NCI-H446 (cell line): ENCODE measurements at places on chromosomes 7 and 10.

DNA sequence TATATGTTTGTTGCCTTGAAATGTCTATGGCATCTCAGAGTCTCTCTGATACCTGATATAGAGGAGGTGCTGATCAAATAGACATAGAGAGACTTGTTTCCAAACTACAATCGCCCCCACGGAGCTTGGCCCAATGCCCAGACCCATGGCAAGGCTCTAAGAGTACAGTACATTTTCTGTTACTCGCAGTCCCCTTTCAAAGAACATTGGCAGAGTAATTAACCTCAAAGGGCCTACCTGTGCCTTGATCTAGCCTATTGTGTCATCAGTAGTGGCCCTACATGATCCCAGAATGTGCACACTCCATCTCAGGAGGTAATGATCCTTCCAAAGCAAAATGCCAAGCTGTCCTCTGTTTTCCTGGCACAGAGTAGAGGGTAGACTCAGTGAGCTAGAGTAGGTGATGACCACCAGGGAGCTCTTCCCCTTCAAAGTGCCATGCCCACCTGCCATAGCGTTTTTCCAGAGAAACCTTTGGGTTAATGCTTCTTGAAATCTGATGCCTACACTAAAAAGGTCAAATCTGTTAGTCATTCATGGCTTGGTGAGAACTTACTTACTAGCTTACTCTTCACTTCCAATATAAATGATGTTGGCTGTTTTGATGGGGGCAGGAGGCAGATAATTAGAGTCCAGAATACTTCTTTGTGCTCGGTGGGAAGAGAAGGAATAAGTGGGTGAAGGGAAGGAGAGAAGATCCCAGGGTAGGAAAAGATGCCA is 41.2 kb upstream of the ACSL5 start:
- peak; percentile 7 for DNase-seq

DNA sequence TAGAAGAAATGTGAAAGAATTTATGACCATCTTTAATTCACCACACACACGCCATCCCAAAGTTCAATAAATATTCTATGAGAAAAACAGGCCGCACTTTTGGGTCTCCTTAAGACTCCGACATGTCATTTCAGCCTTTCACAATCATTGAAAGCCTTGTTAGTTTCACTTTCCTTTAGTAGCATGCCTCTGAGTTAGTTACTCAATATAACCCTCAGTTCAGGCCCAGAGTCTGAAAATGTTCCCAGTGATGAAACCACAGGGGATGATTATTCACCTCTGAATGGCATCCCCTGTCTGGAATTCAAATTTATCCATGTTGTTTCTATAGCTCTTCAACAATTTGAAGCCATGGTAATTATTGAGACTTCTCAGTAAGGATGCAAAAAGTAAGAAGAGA is 278.1 kb upstream of the NRP1 start:
- no peak for DNase-seq

GRCh38 chr10:101043363-101043707 is 12.3 kb downstream of the SFXN3 start:
- DNase-seq: no peak

GRCh38 chr7:40546616-40547501 is 412.1 kb downstream of the SUGCT start:
- no peak for DNase-seq

DNA sequence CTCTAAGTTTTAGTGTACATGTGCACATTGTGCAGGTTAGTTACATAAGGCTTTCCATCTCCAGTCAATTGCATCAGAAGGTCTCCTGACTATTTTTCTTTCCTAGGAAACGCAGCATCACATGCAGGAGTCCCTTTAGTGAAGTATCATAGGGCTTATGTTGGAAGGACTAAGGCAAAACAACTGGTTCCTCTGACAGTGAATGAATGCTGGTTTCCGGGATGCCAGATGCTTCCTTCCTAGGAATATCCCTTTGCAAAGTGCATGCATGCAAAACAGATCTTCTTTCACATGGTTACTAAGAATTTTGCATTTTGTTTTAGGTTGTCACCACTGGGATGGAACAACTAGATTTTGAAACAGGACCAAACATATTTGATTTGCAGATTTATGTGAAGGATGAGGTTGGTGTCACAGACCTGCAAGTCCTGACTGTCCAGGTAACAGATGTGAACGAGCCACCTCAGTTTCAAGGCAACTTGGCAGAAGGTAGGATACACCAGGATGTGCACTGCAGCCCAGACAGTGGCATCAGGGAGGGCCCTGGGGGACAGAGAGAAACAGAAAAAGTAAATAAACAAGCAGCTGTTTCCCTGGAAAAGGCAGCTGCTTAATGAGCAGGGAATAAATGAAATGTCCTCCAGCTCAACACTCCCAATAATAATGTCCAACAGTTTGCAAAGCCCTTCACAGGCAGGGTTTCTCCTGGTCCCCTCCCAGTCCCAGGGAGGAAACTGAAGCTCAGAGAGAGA is 17.8 kb downstream of the CDHR3 start:
- DNase-seq: no peak

DNA sequence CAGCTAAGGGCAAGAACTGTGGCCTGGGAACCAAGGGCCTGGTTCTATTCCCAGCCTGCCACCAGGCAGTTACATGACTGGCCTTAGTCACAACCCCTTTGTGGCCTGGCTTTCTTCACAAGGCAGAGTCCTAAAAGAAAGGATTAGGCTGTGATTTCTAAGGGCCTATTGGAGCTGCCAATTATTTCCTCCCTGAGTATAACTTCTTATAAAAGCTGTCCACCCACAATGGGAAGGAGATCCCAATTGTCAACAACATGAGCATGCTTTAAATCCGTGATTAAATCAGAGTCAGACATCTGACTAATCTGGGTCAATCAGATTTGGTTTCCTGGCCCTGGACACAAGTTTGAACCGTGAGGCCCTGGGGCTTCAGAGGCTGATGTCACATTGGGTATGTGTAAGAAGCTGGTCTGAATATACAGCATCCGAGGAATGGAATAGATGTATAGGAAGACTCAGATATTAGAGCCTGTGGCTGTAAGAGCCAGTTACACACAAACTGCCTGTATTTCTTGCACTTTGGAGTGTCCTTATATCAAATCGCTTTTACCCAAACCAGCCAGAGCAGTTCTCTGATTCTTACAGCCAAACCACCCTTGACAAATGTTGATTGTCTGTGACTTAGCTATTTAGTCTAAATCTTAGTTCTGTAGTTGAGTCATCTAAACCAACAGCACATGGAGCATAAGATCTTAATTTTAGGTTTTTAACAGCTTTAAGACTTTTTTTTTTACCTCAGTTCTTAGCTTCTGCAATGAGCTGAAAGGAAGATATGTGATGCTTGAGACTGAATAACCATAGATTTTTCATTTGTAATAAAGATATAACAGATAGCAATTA is 61.3 kb downstream of the ABCB4 start:
- DNase-seq: no peak

DNA sequence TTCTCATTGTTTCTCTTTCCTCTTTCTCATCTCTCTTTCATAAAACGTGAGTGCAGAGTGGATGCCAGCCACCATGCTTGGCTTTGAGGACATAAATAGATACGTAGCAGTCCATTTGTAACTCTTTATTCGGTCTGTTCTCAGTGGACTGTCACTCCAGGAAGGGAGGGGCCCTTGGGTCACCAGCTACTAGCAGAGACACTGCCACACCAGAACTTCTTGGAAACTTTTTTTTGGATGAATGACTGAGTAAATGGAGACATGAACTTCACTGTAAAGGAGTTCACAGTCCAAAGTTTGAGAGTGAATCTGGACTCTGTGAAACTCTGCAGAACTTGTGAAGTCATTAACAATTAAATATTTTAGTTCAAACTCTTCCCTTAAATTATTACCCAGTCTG is 20.2 kb downstream of the CHN2 start:
- DNase-seq: no peak

DNA sequence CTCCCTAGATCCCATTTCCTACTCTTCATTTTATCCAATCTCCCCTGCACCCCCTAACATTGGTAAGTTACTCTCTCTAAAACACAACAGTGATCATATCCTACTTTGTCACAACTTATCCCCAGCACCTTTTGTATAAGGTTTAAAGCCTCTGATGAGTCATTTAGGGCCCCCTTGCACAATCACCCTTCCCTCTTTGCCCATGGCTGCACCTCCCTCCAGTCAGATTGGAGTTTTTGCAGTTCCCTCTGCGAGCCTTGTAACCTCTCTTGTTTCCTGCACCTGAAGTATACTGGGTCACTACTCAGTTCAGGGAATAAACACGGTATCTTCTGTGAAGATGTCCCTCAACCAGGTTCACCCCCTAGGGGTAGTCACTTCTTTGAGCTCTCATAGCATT is 55.9 kb upstream of the ADRB1 start:
- no peak for DNase-seq

DNA sequence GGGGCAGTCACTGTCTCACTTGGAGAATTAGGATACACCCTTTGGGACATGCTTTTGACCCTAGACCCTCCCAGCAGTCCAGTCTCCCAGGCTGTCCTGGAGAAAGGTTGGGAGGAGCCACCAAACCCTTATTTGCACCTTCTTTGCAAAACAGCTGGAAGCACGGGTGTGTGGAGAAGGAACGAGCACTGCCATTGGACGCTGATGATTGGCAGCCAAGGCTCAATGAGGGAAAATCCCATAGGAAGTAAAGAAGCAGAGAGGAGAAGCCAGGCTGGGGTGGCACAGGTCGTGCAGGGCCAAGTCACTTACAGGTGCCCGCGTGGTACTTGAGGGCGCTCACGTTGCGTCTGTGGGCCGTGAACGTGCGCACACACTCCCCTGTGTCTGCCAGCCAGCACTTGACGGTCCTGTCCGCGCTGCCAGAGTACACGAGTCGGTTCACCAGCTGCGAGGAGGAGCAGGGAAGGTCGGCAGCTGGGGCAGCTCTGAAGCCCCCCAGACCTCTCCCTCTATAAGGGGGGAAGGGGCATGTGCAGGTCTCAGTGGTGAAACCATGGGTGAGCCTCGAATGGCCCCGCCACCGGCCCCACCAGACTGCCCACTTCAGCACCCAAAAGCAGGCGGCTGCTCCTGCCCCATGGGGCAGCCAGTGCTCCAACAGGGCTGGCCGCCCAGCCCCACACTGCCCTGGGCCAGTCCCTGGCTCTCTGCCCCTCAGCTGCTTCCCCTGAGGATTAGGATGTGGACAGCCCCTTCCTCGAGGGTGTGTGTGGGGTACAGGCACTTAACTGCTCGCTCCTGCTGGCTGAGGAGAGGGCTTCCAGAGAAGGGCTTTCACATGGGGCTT is 24.8 kb downstream of the WDR86 start:
- no peak for DNase-seq

DNA sequence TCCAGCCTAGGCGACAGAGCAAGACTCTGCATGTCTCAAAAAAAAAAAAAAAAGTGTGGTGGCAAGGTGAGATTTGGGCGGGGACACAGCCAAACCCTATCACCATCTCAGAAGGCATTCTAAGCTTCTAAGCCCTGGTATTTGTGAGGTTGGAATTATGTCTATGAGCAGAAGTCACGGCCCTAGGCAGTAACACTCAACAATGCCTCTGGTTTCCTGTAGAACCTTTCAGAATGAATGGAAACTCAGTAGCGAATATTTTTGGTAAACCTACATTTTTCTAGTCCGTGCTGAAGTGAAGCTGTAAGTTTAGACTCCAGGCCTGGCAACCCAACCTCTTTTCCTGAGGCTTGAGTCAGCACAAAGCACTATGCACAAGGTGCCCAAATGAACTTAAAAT is 88.3 kb downstream of the FAM107B start:
- DNase-seq: no peak

- no peak for DNase-seq
Observed at GRCh38 chr7:7996568-7996967, 28.0 kb downstream of the GLCCI1 start.

- no peak for DNase-seq
Observed at GRCh38 chr7:119890631-119891030, 382.3 kb upstream of the KCND2 start.

GRCh38 chr10:29815572-29815971 is 180.8 kb upstream of the SVIL start:
- no peak for DNase-seq

DNA sequence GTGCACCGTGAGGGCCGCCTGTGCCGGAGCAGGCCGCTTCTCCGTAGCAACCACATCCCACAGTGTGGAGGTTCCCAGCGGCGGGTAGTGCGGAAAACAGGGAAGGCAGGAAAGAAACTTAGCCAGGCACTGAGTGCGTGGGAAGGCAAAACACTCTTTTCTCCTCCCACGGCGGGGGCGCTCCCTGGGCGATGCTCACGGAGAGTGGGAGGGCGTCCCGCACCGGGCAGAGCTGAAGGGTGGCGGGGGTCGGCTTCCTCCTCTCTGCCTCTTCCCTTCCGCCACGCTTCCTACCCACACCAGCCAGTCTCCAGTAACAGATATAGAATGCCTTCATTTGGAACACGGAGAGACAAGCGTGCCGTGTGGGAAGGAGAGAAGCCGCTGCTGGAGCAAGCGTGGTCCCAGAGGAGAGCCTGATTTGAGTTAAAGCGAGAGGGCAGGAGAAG is 252.5 kb downstream of the PAXIP1 start:
- DNase-seq: no peak

- DNase-seq: no peak
Observed at GRCh38 chr7:15099074-15099473, 196.5 kb upstream of the DGKB start.

GRCh38 chr10:90751107-90751997 is 106.5 kb downstream of the HTR7 start:
- no peak for DNase-seq

DNA sequence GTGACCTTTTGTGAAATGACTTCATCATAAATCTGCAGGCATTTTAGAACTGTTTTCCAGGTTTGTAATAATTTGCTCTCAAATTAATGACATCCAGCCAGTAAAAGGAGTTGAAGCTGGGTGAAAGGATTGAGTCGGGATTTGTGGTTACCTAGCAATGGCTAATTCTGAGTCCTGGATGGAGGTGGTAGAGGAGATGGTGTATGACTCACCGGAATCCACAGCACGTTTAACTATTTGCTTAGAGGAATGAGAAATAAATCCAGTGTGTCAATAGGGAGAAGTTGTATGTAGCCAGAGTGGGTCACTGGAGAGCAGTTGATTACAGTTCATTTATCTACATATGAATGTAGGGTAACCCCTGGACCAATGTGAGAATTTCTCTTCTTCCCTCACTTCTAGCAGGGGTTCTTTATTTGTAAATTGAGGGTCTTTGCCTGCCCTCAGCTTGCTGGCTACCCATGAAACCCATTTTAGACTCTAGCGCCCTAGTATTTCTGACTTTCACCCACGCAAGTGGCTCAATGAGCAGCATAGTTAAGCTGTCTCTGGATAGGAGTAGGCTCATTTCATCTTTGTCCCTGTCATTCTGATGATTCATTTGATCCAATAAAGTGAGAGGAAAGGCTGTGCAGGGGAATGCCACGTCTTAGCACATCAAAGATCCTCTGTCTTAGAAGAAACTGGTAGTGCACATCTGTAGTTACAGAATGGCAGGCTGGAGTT is 547.8 kb downstream of the SORCS3 start:
- no peak for DNase-seq

- no peak for DNase-seq
Observed at GRCh38 chr7:155962968-155963300, 150.7 kb upstream of the SHH start.

DNA sequence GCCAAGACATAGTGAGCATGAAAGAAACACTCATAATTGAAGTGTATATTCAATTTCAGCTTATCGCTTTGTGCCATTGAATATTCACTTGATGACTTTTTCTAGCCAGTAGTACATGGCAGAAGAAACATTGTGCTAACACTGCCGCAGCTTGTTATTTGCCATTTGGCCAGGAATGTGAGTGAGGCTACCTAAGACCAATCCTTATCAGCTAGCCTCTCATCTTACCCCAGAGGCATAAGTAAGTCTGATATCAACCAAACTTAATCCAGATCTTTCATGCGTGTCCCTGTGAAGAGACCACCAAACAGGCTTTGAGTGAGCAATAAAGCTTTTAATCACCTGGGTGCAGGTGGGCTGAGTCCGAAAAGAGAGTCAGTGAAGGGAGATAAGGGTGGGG is 586.0 kb upstream of the MBL2 start:
- no peak for DNase-seq

- peak; percentile 68 for DNase-seq
Observed at GRCh38 chr10:10677479-10677878, 340.2 kb upstream of the CELF2 start.
